NCI-H1105 (cell line): ENCODE measurements at places on chromosomes 2 and 18.

DNA sequence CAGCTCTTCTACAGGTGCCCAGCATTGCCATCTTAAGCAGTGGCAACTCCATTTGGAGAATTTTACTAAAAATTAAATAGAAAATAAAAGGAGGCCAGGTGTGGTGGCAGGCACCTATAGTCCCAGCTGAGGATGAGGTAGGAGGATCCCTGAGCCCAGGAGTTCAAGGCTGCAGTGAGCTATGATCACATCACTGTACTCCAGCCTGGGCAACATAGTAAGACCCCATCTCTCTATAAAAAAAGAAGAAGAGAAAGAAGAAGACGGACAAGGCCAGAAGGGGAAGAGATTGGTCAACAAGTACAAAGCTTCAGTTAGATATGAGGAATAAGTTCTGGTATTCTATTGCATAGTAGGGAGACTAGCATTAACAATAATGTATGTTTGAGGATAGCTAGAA lies 21.7 kb upstream of the HNRNPA3 start:
- no peak for DNase-seq

DNA sequence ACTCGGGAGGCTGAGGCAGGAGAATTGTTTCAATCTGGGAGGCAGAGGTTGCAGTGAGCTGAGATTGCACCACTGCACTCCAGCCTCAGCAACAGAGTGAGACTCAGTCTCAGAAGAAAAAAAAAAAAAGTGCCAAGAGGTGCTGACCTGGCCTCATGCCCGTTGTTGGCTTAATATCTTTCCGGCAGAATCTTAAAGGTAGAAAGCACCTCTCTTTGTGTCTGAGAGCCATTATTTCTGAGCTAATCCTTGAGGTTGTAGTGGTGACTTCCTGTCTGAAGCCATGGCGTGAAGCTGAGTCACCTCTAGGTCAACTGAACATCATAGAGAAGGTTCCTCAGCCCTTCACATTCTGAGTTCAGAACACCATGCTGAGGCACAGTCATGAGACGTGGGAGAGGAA lies 60.4 kb downstream of the WDSUB1 start:
- peak; percentile 11 for DNase-seq

DNA sequence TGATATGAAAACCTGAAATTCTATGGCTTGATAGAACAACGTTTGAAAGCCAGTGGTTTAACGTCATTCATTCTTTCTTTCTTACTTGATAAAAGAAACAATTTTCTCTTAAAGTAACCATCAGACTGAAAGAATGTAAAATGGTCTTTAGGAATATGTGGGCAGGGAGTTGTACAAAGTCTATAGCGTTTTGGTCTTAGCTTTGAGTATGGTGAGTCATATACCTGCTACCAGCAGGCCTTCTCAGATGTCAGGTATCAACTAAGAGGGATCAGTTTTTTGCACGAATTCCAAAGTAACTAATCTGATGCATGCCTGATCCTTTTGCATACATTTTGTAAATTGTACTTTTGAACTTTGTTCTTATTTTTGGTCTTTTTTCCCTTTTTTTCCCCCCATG lies 101.5 kb upstream of the DSEL start:
- no peak for DNase-seq

DNA sequence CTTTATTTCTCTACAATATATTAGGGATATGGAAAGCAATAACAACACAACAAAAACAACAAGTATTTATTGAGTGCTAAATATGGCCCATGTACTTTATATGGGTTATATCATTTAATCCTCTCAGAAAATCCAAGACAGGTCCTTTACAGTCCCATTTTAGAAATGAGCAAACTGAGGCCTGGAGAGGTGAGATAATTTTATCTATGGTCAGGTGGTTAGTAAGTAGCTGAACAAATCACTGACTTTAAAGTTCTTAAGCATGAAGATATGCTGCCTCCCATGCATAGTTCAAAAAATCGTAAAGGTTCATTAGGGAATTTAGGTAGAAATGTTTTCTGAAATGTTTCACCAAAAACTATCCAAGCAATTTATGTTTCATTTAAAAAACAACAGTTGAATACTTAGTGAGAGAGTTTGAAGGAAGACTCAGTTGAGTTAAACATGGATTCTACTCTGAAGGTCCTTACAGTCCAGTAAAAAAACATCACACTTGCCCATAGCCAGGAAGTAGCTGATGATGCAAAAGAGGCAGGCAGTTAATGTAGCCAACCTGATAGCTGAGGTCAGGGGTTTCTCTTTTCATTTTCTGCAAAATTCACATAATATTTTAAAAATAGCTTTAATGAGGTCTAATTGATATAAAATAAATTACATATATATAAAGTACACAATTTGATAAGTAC lies 7.6 kb upstream of the NFE2L2 start:
- no peak for DNase-seq

GRCh38 chr2:208227581-208228232 lies 27.2 kb downstream of the IDH1 start:
- no peak for DNase-seq

- DNase-seq = no peak
Measured at GRCh38 chr18:57728941-57729511, 74.1 kb downstream of the ATP8B1 start.

DNA sequence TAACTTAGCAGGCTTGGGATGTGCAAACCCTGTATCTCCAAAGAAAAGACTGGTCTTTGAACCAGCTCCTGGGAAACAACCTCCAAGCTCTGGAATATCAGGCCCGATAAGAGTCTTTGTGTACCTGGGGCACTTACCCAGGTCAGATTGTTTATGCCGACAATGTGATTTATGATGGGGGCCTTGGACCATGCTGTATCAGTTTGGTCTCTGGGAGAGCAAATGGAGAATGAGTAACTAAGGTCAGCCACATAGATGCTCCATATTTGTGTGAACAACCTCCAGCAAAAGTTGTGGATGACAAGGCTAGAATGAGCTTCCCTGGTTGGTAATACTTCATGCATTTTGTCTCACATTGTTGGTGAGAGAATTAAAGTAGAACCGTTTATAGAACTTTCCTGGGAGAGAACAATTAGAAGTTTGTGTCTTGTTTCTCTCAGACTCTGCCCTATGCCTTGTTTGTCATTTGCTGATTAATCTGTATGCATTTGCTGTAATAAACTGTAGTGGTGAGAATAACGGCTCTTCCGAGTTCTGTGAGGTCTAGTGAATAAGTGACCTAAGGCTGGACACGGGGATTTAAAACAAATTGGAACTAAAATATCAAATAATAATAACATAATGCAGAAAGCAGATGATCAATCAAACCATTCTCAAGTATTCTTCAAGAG lies 259.1 kb downstream of the XIRP2 start:
- no peak for DNase-seq

DNA sequence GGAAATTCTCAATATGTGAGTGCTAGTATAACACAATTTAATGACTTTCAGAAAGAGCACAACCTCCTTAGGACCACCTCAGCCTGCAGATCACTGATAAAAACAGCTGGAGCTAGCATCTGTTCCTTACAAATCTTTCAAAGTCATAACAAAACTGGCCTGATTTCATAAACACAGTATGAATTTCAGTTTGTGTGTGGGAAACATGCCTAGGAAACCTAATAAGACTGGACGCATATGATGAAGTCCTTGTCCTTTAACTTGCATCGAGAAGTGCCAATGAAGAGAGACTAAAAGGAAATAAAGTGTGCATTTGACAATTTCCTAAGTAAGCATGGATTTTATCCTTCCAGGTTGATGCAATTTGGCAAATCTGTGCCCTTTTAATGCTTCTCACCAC lies 74.1 kb upstream of the KLHL14 start:
- DNase-seq = no peak
